Pulmonary artery endothelial cell (primary cell): ENCODE measurements at places on chromosomes 7 and 10. TPM values are rescaled to one million over a fixed set of nuclear protein-coding genes. Genes with fewer than 3 reads are reported as not detected.

DNA sequence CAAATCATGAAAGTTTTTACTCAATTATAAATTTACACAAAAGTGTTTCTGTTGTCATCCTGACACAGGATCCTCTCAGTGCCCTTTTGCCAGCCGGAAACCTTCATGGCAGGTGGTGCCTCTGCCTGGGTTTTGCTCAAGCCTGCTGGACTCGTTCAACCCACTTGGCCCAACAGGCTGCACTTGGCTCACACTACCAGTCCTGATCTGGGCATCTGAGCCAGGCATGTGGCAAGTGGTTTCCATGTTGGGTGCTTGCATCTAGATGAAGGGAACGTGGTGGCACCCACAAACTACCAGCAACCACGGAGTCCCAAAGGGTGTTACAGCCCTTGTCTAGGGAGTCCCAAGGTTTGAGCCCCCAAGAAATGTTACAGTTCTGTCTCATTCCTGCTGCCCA, 162.3 kb upstream of the CSTF2T start:
- no peak for DNase-seq

DNA sequence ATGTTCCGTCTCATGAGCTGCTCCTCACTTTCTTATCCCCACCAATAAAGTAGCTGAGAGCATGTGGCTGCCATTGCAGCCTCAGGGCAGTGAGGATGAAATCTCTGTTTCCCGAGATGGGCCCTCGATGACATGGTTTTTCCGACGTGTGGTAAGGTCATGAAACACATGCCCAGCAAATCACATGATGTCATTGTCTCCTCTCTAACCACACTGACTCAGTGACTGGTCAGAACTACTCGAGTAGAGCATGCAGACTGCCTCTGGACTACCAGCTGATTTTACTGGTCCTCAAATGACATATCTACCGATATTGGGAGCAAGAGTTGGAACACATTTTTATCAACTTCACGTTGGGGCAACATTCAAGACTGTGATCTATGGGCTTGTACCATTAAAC, 786.1 kb downstream of the CNTNAP2 start:
- DNase-seq: no peak

- no peak for DNase-seq
These were observed 477.0 kb downstream of the PTPRN2 start for GRCh38 chr7:158110661-158111048.

DNA sequence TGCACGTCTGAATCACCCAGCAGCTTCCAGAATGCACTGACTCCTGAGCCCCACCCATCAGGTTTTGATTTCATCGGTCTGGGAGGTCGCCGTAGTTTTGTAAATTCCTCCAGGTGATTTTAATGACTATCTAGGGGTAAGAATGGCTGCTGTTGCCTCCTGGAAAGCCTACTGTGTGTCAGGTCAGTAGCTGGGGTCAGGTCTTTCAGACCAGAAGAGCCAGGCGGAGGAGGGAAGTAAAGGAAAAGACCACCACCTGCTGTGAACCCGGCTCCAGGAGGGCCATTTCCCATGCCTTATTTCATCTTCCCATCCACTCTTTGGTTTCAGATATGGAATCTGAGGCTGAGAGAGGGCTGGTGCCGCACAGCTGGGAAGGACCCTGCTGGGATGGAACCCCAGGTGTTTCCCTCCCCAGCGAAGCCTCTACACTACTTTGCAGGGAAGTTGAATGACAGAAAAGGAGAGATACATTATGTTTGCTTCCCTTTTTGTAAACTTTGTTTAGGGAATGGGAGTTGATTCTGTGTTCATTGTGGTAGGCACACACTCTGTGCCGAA, 19.8 kb downstream of the ADAMTS14 start:
- DNase-seq: no peak

- DNase-seq: no peak
These were observed 177.3 kb upstream of the PPP2R2D start for GRCh38 chr10:131723297-131724168.

GRCh38 chr7:80136261-80137055, 1.8 kb downstream of the GNAI1 start:
- no peak for DNase-seq

DNA sequence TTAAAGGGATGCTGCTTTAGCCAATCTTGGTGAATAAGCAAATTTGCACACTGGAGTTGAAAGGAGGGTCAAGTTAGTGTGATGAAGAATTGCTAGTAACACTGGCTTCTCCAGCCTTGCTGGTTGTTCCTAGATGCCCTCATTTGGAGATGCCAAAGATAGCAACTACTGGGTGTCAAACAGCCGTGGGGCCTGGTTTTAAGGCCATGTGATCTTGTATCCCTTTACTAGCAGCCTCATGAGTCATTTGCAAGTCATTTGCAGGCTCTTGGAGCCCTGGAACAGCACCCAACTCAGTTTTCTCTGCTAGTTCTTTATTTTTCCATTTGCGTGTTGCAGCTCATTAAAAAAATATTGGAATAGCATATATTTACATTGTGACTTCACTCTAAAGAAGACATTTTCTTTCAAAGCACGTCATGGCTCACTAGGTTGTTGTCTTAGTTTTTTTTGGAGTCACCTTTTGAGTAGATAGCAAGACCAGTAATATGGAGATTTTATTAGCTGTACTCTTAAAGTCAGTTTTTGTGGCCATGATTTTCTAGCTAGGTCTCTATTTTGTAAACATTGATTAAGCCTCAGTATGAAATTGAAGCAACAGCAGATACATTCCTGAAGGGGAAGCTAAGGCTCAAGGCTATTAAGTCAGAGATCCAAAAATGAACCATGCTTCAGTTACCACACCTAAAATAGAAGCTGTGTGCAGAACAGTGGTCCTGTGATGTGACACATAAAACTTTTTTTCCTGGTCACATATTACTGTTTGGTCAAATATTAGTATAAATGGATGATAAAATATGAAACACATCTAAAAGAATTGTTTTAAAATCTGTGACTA, 1.3 kb downstream of the LSMEM1 start:
- DNase-seq: no peak

- DNase-seq: no peak
These were observed 53.9 kb upstream of the LYZL2 start for GRCh38 chr10:30683496-30683895.

DNA sequence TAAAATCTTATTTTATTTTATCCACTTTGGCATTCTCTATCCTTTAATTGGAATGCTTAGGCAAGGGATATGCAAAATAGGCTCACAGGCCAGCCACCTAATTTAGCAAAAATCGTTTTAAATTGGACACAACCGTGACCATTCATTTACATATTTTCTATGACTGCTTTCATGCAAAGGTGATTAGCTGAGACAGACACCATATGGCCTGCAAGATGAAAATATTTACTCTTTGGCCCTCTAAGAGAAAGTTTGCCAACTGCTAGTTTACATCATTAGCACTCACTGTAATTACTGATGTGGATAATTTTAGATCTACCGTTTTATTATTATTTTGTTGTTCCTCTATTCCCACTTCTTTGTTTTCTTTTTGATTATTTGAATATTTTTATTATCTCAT, 375.5 kb upstream of the LRRTM3 start:
- no peak for DNase-seq

GRCh38 chr10:89037096-89037495, 46.5 kb downstream of the FAS start:
- no peak for DNase-seq

DNA sequence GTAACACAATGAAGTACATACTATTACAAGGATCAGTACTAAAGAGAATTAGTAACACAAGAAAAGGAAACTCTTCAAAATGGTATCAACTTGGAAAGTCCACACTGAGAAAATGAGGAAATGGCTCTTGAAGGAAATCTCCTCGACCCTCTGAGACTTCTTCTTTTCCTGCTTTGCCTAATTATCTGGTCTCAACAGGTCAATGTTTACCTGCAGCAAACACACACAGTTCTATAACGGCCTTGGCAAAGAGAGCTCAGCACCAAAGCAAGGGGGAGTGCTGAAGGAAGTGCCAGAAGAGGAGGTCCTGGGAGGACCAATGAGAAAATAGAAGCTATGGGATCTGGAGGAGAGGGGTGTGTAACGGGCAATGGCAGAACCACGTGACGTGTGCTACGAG, 21.9 kb downstream of the CHCHD3 start:
- no peak for DNase-seq

SLC39A12 gene
- total RNA-seq: not detected in 2 replicates

CUZD1 gene
- 0.99 and 1.1 TPM in 2 replicates for total RNA-seq

HOXA9 gene
- total RNA-seq: 0.13 and 0.18 TPM in 2 replicates

TM9SF3 gene
- total RNA-seq: 121 and 149 TPM in 2 replicates

TMEM130 gene
- not detected in 2 replicates for total RNA-seq

CRHR2 gene
- not detected in 2 replicates for total RNA-seq

PHYHIPL gene
- not detected in 2 replicates for total RNA-seq
